Stimulated activated CD8-positive, alpha-beta memory T cell treated with anti-CD3 and anti-CD28 coated beads, Interleukin-7, amount 100 ng/mL, for 1 hour (primary cell): ENCODE measurements at places on chromosomes 1 and 21.

DNA sequence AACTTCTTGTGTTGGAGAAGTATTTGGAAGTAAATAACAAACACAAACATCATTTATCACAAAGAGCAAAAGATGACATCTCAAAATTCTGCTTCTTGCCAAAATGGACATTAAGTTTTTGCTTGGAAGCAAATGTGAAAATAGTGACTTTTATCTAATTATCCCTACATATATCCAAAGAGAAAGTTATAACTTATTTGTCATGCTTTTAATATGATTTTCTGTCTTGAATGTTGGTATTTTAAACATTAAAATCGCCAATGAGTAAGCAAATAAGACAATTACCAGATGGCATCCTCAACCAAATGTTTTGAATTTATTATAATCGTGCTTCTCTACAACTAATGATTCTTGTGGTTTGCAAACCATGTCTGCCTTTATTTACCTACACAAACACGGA, 594.3 kb downstream of the KIF26B start:
- no peak for DNase-seq

DNA sequence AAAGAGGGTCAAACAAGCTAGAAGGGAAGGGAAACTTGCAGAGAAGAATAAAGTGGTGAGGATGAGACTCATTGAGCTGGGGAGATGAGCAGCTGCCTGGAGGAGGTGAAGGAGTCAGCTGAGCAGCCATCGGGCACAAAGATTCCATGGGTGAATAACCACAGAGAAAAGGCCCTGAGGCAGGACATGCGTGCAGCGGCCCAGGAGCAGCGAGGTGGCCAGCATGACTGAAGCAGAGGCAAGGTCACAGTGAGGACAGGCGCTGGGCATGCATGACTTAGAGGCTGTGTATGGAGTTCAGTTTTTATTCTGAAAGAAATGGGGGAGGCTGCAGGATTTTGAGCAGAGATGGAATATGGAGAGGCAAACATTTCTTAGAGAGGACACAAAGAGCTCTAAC, 24.9 kb downstream of the OLFML2B start:
- DNase-seq = no peak

DNA sequence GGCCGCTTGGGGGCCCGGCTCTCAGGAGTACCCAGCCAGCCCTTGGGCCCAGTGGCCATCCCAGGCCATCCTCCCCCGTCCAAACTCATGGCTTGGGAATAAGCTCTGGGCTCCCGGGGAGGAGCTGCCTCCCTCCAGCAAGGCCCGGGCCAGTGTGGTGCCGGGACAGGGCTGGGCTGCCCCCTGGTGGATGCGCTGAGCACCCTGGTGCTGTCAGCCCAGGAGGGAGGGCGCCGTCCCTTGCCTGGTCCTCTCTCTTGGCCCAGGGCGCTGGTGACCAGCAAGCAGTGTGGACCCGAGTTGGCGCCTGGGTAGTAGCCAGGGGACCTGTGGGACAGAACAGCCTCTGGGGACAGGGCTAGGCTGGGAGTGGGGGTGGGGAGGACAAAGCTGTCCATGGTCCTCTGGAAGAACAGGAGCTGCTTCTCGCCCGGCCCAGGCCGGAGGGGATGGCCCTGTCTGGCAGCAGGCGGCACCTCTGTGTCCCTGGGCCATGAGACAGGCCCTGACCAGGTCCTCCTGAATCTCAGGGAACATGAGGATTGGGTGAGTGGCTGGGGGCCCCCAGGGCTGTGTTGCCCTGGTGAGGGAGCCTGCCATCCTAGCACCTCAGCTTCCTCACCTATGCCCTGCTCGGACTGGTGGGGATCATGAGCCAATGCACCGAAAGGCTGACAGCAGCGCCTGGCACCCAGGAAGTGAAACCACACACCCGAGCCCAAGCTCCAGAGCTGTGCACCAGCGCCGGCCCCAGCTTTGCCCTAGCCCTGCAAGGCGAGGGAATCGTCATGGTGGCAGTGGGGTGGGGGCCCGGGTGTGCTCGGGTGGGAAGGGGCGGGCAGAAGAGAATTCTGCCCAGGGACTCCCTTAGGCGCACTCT, 9.4 kb downstream of the MORN1 start:
- DNase-seq = peak; percentile 58

- DNase-seq = no peak
Observed at GRCh38 chr1:181482001-181482430, 1.3 kb upstream of the CACNA1E start.

DNA sequence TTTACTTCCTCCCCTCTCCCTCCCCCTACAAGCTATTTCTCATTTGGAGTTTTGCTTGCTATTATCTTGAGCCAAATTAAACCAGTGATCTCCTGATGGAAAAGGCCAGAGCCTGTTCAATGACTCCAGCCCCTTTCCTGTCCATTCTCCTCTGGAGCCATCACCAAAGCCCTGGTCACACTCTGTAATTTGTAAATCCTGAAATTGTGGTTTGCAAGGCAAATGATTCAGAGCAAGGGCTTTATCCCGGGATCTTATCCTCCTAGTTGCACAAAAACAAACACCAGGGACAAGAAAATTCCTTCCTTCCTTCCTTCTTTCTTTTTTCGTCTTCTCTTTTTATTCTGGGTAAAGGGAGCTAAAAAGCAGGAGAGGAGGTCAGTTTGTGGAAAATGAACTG, 366.1 kb upstream of the ST6GALNAC5 start:
- DNase-seq = no peak
